ENCODE measurements at places on chromosomes 12 and 14. TPM values are rescaled to one million over a fixed set of nuclear protein-coding genes. Genes with fewer than 3 reads are reported as not detected.

Gene C12orf50
- total RNA-seq = not detected

DNA sequence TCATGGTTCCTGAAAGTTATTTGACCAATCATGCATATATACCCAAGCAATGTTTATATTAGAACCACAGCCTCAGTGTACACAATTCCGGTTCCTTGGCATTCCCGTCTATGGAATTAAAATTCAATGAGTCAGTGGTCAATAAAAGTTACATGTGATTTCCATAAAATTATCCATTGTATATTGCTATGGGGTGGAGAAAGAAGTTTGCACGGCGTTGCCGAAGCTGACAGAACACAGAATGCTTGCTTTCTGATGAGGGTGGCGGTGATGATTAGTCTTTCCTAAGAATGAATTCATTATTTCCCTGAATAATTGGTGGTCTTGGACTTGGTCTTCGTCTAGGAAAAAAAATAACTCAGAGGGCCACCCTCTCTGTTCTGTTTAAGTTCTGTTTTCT, 214.1 kb downstream of the ANO2 start:
- DNase-seq = no peak

Gene SLC4A8
- 0.08 TPM for total RNA-seq

Gene FAM181A
- not detected for total RNA-seq

Gene KLHDC1
- 0.32 TPM for total RNA-seq

Gene CEBPE
- not detected for total RNA-seq

Data from SJCRH30 (cell line).